ENCODE measurements at places on chromosomes 3 and 15.

- DNase-seq, result no peak
Observed at GRCh38 chr3:31249545-31249944, 283.2 kb upstream of the STT3B start.

DNA sequence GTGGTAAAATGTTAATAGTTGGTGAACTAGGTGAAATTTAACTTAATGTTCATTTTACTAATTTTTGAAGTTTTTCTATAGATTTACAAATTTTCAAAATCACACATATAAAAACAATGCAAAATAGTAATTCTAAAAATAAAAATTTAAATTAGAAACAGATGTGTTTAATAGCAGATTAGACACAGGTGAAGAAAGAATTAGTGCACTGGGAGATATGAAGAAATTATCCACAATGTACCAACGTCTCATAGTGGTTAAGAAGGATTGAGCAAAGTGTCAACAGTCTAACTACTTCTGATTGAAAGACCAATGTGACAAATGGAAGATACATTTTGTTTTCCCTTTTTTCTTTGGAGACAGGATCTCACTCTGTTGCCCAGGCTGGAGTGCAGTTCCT, 26.5 kb downstream of the SPG11 start:
- no peak for DNase-seq

DNA sequence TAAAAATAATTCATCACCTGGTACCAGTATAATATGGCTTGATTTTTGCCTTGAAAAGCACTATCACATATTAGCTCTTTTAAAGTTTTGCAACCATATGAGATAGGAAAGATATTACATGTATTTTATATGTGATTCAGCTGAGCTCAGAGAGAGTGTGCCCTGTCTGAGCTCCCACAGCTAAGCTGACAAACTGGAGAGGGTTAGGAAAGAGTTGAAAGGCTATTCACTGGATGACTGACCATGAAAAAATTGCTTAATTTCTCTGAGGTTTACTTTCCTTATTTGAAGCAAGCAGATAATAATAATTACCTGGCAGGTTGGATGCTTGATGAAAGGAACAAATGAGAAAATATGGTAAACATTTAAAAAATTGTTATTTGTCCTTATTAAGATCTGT, 97.4 kb upstream of the CCDC80 start:
- no peak for DNase-seq

- DNase-seq, result peak; percentile 61
Observed at GRCh38 chr3:37174532-37175126, at the start of gene LRRFIP2. LRRFIP2 (minus strand) TSS chr3:37174582; CDS start chr3:37148983, 25,599 bp downstream.

GRCh38 chr15:47551079-47551478, 166.2 kb upstream of the SEMA6D start:
- no peak for DNase-seq

DNA sequence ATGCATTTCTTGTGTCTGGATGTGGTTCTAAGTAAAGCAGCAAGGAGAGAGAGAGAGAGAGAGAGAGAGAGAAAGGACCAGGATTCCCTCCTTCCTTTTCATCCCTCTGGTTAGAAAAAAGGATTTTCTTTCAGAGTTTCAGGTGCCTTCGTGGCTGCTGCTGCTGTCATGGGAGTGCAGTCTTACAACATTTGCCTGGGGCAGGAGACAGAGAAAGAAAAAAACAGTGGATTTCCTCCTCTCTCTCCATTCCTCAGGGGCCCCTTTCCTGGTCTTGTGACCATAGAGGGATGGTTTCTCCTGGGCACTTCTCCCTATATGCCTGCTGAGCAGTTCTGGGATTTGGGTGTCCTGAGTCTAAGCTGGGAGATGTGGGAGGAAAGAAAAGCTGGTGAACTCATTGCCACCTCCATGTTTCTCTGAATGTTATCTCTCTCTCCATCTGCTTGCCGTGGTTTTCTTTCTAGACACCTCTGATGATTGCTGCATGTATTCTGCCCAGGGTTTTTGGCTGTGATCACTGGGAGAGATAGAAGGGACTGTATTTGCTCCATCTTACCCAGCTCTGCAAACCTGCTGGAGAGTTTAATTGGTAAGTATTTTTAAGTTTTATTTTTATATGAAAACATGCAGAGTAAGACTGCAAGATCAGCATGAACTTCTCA, 142.4 kb upstream of the RGMA start:
- no peak for DNase-seq

DNA sequence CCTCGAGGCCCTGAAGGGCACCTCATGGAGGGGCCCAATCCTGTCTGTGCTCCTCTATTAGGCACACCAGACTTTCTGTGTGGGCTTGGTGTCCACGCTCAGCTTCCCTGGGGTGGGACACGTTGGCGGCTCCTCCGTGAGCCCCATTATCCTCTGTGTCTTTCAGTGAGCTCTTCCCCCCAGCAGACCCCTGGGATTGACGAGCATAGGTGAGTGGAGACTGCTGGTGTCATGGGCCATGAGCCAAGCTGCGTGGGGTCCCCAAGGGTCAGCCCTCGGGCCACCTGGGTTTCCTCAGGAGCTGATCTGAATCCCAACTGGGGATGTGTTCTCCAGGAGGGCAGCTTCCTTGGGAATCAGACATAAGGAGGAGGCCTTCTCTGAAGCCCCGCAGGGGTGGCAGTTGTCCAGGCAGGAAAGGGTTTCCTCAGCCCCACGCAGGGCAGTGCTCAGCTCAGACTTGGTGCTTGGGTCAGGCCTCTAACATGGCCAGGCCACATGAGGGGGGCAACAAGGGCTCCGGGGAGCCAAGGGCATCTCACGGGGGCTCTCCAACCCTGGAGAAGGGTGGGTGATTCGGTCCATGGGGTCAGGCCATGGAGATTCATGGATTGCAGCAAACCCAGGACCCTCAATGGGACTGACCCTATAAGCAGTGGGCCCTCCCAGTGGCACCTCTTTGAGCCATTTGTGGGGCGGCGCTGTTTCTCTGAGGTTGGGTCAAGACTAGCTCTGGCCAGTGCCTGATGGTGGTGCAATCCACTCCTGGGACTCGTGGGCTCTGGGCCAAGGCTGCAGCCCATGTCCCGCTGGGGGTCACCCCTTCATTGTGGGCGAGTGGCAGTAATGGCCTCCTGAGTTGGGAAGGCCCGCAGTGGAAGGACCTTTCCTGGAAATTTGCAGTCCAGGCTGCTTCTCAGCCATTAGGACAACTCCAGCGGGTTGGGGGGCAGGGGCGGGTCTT, 222.5 kb downstream of the SNRPN start:
- no peak for DNase-seq

DNA sequence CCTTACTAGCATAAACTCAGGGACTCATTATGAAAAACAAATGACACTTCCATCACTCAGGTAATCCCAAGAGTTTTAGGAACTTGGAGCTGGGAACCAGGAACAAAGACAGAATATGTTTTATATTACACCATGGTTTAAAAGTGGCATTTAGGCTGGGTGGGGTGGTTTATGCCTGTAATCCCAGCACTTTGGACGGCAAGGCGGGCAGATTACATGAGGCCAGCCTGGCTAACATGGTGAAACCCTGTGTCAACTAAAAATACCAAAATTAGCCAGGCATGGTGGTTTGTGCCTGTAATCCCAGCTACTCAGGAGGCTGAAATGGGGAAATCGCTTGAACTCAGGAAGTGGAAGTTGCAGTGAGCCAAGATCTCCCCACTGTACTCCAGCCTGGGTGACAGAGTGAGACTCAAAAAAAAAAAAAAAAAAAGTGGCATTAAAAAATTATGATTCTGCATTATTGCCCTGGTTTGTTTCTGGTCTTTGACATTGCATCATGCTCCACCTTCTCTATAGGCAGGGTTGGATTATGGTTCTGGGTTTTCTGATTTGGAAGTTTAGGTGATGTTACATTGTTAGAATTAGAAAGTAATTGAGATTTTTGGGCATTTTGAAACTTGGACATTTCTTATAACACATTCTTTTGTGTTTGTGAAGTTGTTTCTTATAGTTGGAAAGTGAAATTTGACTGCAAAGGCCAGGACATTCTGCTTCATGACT, 19.0 kb downstream of the SQOR start:
- DNase-seq, result no peak

- DNase-seq, result no peak
Observed at GRCh38 chr3:8911781-8912180, 51.5 kb downstream of the RAD18 start.

GRCh38 chr3:31561891-31562290, 29.2 kb downstream of the STT3B start:
- DNase-seq, result no peak

DNA sequence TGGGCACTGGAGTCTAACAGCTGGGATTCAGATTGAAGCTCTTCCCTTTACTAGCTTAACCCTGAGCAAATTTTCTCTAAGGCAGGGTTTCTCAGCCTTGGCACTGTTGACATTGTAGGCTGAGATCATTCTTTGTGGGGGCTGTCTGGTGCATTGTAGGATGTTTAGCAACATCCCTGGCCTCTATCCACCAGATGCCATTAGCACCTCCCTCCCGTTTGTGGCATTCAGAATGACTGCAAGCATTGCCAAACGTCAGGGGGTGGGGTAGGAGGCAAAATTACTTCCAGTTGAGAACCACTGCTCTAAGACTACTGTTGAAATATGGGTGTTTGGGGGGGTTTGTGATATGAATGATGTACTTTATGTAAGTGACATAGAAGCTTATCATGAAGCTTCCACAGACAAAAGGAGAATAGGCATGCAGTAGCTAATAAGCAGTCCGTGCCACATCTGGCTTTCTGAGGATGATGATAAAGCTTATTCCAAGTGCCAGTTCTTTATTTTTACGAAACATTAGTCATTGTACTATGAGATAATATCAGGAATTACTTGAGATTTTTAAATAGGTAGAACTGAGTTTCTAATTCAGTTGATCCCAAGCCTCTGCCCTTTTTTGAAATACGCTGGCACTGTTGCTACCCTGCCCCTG, 39.3 kb downstream of the NKIRAS1 start:
- DNase-seq, result peak; percentile 81

DNA sequence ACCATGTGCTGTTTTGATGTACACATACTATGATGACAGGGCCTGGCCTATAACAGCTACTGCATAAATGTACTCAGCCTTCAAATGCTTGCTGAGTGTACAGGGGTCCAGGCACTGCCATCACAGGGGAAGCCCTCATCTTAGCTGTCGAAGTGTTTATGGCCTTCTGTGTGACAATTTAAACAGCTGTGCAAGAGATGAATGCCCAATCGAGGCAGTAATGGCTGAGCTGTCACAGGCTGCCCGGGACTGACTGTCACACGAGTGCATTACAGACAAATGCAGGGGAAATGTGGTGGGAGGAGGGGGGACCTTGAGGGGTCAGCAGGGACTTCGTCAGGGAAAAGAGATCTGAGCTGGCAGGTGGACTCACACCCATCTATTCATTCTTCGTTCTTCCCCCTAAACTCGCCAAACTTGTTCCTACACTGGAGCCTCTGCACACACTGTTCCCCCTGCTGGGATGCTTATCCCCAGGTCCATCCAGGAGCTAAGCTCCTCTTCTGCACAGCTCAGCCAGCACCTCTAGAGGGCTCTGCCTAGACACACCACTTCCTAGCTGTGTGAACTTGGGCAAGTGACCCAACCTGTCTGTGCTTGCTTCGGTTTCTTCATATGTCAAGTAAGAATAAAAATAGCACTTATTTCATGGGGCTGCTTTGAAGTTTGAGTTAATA, 156.2 kb upstream of the IQSEC1 start:
- no peak for DNase-seq

DNA sequence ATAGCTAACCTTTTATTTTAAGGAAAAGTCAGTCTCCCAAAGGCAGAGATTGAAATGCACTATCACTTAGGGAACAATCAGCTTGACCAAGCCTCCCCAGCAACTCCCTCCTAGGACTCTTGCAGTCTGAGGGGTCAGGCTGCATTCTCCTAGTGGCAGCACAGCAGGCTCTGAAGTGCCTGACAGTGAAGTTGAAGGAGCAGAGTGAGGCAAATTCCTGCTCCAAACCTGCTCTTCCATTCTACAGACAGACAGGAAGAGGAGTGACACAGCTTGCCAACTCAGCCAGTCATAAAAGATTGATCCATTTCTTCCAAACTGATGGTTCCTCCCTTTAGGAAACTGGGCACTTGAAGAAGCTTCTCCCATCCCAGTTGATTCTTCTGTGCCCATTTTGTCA, 43.9 kb upstream of the SMAD3 start:
- DNase-seq, result no peak

GRCh38 chr3:141929341-141929995, 53.0 kb downstream of the ATP1B3 start:
- no peak for DNase-seq

- peak; percentile 71 for DNase-seq
Observed at GRCh38 chr3:9864200-9864927, 15.7 kb downstream of the CIDEC start.

DNA sequence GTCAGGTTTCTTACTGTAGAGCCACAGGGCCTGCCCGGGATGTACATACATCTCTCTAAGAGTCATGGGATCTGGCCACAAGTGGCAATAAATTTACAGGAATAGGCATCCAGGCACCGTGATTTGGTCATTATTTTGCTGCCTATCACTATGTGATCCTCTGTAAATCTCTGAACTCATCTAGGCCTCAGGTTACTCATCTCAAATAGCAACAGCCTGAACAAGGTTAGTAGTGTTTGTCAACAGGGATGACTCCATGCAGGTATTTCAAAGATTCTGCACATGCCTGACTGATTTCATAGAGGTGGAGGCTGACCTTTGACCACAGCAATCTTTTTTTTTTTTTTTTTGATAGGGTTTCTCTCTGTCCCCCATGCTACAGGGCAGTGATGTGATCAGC, 88.8 kb upstream of the TBL1XR1 start:
- DNase-seq, result no peak

GRCh38 chr15:101187820-101188636, 63.8 kb downstream of the CHSY1 start:
- DNase-seq, result no peak

DNA sequence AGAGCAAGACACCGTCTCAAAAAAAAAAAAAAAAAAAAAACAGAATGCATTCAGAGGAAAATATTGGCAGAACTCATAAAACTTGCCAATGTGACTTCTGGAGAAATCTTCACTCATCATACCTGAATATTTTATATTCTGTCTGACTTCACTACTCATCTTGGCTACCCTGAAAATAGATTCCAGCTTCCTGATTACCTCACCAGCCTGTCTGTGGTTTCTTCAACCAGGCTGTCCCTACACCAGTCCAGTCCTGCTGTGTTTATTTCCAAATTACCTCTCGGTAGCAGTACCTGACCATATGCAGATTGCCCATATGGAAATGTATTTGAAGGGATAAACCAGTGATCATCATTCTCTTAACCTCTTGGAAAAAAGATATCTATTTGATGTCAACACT, 9.3 kb upstream of the P3H2 start:
- DNase-seq, result no peak

Data from fibroblast of skin of left biceps (primary cell).